CD14-positive monocyte (primary cell): ENCODE measurements at places on chromosomes 16 and 17. TPM values are rescaled to one million over a fixed set of nuclear protein-coding genes. Genes with fewer than 3 reads are reported as not detected.

TELO2 gene
- 7.3 TPM for polyA plus RNA-seq

DNASE1 gene
- polyA plus RNA-seq: 1.5 TPM

PRPF8 gene
- polyA plus RNA-seq: 109 and 128 TPM in 2 replicates

SKAP1 gene
- polyA plus RNA-seq: 1.0 TPM

MVP gene
- polyA plus RNA-seq: 185 TPM
